Activated T-helper 1 cell treated with Interleukin-2 at 50 U/mL for 16 hours (primary cell): ENCODE measurements at places on chromosomes 5 and 9.

- no peak for DNase-seq
Measured at GRCh38 chr5:133396187-133396741, 216.1 kb downstream of the FSTL4 start.

- no peak for DNase-seq
Measured at GRCh38 chr5:173010547-173011464, 27.2 kb downstream of the ATP6V0E1 start.

DNA sequence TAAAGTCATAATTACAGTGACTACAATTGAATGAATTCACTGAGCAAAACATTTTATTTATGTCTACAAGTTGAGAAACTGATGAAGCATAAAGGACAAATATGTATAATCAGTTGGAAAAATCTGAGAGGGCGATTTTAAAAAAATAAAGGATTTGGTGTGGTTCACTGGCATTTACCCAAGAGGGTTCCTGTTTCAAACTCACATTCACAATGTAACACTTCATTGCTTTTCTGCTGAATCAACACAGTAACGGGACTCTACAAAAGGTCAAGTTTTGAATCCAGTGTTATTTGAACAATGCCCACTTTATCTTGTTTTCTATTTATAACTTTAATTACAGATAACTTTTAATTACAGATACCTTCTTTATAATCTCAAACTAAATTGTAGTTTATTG lies 138.6 kb downstream of the NUDT12 start:
- no peak for DNase-seq

DNA sequence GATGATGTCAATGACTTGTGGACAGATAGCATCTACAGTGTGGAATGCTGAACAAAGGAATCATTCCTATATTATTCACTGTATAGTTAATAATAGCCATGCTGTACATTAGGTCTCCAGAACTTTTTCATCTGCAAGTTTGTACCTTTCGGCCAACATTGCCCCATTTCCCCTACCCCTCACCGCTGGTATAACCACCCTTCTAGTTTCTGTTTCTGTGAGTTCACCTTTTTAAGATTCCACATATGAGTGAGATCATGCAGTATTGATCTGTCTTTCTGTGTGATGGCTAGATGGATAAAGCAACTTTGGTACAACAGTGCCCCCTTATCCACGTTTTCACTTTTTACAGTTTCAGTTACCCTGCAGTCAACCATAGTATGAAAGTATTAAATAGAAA lies 18.8 kb upstream of the ALDH1B1 start:
- no peak for DNase-seq

DNA sequence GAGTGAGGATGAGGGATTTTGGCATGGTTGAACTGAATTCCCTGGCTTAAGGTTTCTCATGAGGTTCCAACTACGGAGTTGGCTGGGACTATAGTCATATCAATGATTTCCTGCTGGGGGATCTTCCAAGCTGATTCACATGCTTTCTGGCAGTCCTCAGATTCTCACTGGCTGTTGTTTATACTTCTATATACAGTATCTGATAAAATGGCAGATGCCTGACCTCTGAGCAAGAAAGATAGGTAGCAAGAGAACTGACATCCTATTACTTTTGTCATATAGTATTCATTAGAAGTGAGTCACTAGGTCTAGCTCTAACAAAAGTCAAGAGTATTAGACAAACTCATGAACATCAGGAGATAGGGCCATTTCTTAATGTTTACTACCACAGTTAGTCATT lies 440.9 kb upstream of the EDIL3 start:
- no peak for DNase-seq

- DNase-seq = no peak
Measured at GRCh38 chr5:87081511-87082372, 185.9 kb upstream of the RASA1 start.

- no peak for DNase-seq
Measured at GRCh38 chr9:137379761-137380161, 43.2 kb downstream of the EXD3 start.

GRCh38 chr5:158384535-158385481 lies 525.9 kb upstream of the CLINT1 start:
- no peak for DNase-seq

GRCh38 chr9:123044586-123044985 lies 11.1 kb downstream of the GPR21 start:
- DNase-seq = no peak

DNA sequence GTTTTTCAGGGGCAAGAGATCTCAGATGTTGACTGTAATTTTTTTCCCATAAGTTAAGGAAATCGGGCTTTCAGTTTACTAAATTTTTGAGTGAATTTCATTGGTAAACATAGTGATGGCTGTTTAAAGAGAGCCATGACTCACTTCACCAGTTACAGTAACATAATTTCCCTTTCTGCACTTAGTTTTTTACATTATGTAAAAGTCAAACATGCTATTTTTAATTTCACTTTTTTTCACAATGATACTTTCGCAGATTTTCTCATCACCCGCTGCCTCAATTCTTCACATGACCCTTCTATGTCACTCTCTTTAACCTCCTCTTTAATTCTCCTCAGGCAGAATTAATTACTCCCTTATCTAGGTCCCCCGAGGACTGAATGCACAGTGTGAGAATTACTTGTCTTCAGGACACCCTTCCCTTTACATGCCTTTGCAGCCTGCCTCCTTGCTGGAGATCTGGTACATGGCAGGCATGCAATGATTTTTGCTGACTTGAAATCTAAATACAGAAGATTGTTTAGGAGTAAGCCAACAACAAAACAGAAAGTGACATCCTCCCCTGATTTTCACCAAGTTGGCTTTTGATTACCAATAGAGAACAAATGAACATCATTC lies 217.5 kb upstream of the S1PR3 start:
- no peak for DNase-seq

- no peak for DNase-seq
Measured at GRCh38 chr5:16467363-16468219, 2.0 kb upstream of the ZNF622 start.

DNA sequence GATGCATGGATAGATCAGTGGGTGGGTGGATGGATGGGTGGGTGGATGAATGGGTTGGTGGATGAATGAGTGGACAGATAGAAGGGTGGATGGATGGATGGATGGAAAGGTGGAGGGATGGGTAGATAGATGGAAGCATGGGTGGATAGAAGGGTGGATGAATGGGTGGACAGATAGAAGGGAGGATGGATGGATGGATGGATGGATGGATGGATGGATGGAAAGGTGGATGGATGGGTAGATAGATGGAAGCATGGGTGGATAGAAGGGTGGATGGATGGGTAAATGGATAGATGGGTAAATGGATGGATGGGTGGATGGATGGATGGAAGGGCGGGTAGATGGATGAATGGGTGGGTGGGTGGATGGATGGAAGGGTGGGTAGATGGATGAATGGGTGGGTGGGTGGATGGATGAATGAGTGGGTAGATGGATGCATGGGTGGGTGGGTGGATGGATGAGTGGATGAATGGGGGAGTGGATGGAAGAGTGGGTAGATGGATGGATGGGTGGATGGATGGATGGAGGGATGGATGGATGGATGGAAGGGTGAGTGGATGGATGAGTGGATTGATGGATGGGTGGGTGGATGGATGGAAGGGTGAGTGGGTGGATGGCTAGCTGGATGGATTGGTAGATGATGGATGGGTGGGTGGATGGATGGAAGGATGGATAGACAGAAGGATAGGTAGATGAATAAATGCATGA lies 87.7 kb upstream of the ASS1 start:
- DNase-seq = no peak

GRCh38 chr9:100637787-100638186 lies 59.9 kb downstream of the CAVIN4 start:
- DNase-seq = no peak

- DNase-seq = no peak
Measured at GRCh38 chr9:78239506-78239905, 3.6 kb downstream of the CEP78 start.

- DNase-seq = no peak
Measured at GRCh38 chr5:139079225-139079990, 118.8 kb downstream of the SIL1 start.

DNA sequence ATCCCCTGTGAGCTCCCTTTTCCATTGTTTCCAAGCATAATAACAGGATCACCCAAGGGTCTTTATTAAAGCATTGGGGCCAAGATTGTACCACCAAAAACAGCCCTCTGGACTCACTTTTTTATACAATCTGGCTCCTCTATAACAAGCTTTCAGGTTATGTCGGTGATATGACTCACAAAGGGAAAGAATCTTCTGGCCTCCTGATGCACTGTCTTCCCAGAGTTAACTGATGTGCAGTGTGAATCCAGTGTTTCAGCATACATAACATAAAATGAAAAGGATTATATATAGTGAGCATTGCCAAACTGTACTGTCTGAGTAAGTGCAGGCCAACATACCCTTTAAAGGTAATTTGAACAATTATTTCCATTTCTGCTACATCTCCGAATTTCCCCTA lies 33.9 kb upstream of the MAN2A1 start:
- DNase-seq = no peak

- DNase-seq = no peak
Measured at GRCh38 chr5:119382169-119382568, 26.4 kb downstream of the TNFAIP8 start.

DNA sequence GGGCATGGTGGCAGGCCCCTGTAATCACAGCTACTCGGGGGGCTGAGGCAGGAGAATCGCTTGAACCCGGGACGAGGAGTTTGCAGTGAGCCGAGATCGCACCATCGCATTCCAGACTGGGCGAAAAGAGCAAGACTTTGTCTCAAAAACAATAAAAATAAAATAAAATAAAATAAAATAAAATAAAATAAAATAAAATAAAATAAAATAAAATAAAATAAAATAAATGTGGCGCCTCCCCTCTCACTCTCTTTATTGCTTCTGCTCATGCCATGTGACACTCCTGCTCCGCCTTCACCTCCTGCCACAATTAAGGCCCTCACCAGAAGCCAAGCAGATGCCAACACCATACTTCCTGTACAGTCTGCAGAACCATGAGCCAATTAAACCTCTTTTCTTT lies 3.8 kb upstream of the SHC3 start:
- DNase-seq = no peak
